ENCODE measurements at places on chromosomes 11 and 22. TPM values are rescaled to one million over a fixed set of nuclear protein-coding genes. Genes with fewer than 3 reads are reported as not detected.

Gene LRRN4CL
- 0.07 TPM for total RNA-seq

Gene AGBL2
- total RNA-seq: 1.2 TPM

Gene MB
- total RNA-seq: 7.1 TPM

Gene RNF141
- total RNA-seq: 16.6 TPM

Data from A549 treated with RU486 at 1 μM for 4 hours (cell line).